ENCODE measurements at places on chromosomes 13 and 19.

GRCh38 chr19:1874554-1875185 lies 10.6 kb downstream of the ABHD17A start:
- DNase-seq: no peak

- no peak for DNase-seq
These were observed 68.6 kb downstream of the FOXO1 start for GRCh38 chr13:40597735-40598365.

GRCh38 chr19:56301886-56302620 lies 12.6 kb downstream of the ZSCAN5A start:
- no peak for DNase-seq

- DNase-seq: no peak
These were observed 16.1 kb downstream of the ANKRD24 start for GRCh38 chr19:4198467-4199126.

GRCh38 chr19:48484931-48485612 lies 15.9 kb downstream of the CYTH2 start:
- DNase-seq: no peak

- DNase-seq: no peak
These were observed 2541.1 kb downstream of the PCDH9 start for GRCh38 chr13:64688893-64689677.

GRCh38 chr13:59691501-59692066 lies 472.1 kb downstream of the DIAPH3 start:
- DNase-seq: no peak

DNA sequence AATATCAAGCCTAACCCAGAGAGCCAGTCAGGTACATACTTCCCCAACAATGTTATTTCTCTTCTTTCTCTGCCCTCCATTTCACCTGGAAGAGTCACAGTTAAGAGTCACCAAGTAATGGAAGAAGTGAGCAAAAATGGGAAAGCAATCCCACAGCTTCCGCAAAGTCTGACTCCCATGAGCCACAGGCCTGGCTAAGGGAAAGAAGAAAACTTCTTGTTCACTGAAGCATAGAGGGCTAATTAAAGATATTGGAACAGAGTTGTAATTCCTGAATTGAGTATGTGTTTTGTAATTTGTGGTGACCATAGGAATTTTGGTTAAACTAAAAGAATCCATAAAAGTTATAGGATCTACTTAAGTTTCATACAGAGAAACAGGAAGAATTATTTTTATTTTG lies 830.9 kb upstream of the PCDH20 start:
- DNase-seq: no peak

- no peak for DNase-seq
These were observed 92.9 kb upstream of the SGCG start for GRCh38 chr13:23087880-23088279.

DNA sequence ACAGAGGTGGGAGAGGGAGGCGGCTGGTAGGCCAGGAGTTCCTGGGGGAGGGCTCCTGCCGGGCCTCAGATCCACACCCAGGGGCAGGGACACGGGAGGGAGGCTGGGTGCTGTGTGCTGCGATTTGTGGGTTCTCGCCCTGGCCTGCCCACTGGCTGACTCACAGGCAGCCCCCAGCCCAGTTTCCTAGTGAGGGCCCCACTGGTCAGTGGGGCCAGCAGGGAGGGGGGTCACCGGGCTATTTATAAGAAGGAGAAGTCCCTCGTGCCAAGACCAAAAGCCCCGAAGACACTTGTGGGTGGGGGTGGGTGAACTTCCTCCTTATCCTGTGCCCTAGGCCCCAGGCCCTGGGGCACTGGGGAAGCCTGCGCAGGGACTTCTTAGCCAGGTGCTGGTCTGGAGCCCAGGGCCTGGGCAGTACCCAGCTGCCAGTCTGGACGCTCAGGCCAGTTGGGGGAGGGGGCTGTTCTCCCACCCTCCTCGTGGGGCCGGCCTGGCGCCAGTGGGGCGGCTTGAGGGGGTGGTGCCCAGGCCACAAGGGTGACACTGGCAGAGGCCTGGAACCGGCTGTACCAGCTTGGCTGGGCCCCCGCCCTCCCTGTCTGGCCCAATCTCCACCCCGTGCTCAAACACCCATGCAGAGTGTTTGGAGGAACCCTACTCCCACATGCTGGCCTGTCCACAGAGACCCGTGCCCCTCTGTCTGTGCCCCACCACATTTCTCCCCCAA lies 5.0 kb upstream of the JUNB start:
- no peak for DNase-seq

GRCh38 chr13:32736648-32737047 lies 150.4 kb downstream of the PDS5B start:
- DNase-seq: no peak

DNA sequence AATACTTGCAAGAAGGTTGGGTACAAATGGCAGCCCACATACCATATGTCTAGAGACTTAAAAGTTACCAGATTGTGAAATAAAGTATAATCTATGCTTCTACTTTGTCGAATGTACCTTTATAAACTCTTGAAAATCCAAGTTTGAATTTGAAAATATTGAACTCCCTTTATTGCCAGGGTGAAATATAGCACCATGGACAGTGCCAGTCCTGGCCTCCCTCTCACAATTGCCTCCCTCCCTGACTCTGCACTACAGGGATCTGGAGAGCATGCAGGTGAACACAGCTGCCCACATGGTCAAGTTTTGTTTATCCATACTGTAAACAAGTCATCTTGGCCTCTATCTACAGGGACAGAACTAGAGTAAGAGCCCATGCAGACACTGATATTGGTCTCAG lies 394.1 kb upstream of the SLITRK6 start:
- DNase-seq: no peak
